ENCODE measurements at places on chromosomes 16 and 17.

- no peak for DNase-seq
Observed at GRCh38 chr17:4956493-4957061, 5.7 kb downstream of the ENO3 start.

DNA sequence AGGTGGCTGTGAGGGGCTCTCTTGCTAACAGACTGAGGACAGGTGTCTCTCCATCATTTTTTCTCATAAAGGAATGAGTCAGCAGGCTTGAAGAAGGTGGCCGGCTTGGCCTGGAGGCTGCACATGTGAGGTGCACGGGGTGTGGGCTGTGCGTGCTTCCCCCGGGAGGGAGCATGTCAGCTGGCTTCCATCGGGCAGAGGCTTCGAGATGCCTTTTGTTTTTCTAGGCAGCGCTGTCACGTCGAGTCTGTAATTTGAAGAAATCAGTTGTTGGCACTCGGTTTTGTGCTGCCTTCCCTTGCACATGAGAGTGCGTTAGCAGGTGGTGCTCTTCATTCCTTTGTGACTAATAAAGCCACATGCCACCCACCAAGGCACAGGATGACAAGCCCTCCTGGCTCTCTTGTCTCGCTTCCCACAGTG is 89.7 kb downstream of the NPIPB11 start:
- no peak for DNase-seq

DNA sequence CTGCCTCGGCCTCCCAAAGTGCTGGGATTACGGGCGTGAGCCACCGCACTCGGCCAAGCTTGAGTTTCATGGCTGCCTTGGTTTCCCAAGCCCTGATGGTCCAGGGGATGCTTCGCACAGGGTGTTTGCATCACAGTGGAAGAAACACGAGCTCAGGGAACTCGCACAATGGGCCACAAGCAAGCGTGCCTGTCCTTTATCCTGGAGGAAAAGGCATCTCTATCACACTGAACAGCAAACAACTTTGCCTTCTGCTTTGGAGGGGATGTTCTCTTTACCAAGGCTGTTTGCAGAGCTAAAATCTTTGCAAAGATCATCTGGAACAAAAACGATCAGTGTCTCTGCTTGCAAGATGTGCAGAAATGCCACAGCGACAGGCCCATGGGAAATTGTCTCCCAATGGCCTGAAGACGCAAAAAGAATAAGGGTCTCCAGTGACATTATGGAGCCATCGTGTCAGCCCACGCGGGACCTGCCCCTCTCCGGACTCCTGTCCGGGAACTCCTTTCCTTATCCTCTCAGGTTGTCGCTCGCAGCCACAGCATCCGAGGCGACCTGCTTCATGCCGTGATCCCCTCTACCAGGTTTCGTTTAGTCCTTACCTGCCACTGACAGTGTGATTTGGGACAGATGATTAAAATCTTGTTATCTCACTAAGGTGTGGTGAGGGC is 44.1 kb upstream of the CBFA2T3 start:
- no peak for DNase-seq

GRCh38 chr16:86091976-86092375 is 193.0 kb downstream of the IRF8 start:
- DNase-seq = no peak

DNA sequence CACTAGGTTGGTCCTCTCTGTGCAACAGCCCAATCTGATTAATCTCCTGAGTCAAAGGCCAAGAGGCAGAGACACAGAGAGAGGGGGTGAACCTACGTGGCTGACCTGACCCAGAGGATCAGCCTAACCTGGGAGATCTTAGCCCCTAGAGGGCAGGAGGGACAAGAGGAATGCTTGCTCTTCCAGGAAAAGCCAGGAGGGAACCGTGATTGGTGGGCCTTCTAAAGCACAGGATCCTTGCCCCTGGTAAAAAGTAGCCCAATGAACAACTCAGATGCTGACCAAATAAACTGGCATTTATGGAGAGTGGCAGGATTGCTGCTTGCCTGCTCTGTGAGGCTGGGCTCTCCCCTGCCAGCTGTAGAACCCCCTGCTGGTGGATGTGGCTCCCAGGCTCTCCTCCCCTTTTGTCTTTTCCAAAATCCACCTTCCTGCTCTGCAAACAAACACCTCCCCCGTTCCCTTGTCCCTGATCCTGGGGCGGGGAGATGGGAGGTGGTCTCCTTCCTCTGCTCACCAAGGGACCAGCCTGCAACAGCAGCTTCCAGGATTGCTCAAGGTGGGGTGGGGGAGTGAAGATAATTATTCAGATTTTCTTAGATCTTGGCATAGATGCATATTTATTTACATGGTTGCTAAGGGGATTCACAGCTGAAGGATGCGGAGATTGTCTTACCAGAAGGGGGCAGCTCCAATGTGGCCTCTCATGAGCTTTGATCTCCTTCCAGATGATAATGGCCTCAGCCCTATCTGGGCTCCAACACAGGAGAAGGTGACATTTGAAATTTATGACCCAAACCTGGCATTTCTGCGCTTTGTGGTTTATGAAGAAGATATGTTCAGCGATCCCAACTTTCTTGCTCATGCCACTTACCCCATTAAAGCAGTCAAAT is 71.9 kb downstream of the SDR42E1 start:
- no peak for DNase-seq

DNA sequence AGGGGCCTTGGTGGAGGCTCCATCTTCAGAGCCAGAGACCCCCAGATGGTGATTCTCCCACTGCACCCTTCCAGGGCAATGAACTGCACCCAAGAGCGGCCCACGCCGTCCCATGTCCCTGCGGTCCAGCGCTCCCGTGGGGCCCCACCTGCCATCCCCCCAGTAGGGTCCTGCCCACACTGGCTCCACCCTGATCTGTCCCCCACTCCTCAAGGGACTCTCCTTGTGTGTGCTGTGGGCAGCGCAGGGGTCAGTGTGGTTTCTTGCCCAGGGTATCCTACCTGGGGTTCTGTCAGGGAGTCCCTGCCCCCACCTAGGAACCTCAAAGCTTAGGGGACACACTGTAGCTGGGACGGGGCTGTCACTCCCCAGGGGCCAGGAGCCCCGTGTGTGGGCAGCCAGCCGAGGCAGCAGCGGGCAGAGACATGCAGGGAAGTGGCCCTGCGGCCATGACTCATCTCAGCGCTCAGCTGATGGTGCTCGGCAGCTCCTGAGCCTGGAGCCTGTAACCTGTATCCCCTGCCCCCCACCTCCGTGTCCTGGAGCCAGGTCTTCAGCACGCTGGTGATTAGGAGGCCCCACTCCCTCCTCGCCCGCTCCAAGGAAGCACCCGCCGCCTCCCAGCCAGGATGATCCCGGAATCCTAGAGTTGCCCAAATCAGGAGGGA is 35.7 kb upstream of the SSTR5 start:
- DNase-seq = no peak

DNA sequence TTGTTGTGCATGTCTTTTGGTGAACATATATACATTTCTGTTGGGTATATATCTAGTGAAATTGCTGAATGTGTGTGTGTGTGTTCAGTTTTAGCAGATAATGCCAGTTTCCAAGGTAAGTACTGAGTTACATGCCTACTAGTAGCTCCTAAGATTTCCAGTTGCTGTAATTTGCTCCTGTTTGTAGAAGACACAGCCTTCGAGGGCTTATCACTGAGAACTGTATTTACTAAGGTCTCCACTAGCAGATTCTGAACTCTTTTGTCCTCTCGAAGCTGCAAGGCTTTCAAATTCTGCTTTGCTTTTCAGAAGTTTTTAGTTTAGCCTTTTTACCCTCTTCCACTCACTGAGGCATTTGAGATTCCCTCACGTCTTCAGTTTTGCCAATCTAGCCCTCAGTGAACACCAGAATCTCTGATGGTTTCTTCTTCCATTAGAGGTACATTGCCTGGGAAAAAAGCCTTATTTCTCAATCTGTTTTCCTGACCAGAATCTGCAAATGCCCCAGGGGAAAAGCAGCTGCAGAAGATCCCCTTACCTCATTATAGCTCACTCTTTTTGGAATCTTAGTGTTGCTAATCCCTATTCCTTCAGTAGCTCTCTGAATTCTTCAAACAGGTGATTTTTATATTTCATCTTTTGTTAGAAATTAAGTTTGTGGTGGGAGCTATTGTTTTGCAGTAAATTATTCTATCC is 52.9 kb downstream of the NF1 start:
- no peak for DNase-seq

- no peak for DNase-seq
Observed at GRCh38 chr17:20266806-20267458, 200.4 kb downstream of the LGALS9B start.

- DNase-seq = no peak
Observed at GRCh38 chr17:3838206-3838605, 7.8 kb downstream of the NCBP3 start.

GRCh38 chr17:7411427-7411750 is 3.7 kb downstream of the NLGN2 start:
- DNase-seq = no peak

DNA sequence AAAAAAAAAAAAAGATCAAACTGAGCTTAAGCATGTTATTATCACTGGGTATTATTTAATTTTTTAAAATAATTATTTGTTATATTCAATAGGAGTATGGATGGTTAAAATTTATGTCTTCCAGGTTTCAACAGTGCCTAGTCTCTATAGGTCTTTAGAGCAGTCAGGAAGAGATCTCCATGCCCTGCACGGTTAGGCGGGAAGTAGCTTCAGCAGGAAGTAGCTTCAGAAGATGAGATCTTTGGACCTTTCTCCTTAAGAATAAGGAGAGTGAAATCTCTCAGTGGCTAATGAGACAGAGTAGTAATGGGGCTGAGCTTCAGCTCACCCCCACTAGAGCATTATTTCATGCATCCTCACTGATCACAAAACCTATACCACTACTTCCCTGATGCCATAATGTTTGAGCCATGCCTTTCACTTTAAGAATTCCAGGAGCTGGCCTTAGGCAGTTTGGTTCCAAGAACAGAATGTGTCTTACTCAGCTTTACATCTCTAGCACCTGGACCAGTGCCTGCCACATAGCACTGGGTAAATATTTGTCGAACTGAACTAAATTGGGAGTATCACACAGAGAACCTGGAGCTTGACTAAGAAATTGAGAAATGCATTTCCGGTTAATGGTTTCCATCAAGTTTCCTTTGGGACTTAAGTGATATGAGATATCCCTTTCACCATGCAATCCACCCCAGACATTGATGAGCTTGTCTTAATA is 43.5 kb downstream of the SCPEP1 start:
- no peak for DNase-seq

DNA sequence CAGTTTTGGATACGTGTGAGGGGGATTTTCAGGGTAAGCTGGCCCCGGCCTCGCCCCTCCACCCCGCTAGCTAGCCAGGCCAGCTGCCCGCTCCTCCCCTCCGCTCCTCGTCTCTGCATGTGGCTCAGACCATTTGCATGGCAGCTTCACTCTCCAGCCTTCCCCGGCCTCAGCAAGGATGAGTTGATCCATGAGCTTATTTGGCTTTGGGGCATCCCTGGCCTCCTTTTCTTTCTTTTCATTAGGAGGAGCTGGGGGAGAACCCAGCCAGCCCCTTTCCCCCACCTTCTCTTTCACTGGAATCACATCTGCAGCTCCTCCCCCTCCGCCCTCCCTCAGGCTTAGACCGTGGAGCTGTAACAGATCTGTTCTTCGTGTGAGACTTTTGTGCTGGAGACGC is 30.7 kb downstream of the ELAC2 start:
- no peak for DNase-seq

GRCh38 chr17:50299776-50300175 is 25.5 kb downstream of the TMEM92 start:
- no peak for DNase-seq

DNA sequence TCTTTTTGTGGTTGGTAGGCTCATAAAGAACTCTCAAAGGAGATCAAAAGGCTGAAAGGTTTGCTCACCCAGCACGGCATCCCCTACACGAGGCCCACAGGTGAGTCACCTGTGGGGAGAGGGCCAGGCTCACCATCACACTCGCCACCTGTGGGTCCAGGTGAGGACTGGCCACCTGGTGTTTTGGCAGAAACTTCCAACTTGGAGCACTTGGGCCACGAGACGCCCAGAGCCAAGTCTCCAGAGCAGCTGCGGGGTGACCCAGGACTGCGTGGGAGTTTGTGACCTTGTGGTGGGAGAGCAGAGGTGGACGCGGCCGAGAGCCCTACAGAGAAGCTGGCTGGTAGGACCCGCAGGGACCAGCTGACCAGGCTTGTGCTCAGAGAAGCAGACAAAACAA is 11.1 kb downstream of the GNPTG start:
- no peak for DNase-seq

DNA sequence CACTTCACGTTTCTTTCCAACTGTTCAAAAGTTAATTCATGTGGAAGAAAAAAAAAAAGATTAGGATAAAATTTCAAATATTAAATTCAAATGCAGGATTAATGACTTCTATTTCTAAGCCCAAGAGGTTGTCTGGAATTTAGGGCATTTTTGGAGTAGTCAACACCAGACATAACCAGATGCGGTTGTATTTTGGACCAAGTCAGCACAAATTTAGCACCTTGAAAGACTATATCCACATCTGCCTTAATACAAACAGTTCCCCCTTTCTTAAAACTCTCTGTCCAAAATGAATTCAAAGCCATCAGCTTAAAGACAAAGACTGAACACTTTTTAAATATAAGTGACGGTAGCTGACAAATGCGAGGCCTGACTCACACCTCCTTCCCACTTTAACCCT is 282.9 kb downstream of the C16orf95 start:
- no peak for DNase-seq

DNA sequence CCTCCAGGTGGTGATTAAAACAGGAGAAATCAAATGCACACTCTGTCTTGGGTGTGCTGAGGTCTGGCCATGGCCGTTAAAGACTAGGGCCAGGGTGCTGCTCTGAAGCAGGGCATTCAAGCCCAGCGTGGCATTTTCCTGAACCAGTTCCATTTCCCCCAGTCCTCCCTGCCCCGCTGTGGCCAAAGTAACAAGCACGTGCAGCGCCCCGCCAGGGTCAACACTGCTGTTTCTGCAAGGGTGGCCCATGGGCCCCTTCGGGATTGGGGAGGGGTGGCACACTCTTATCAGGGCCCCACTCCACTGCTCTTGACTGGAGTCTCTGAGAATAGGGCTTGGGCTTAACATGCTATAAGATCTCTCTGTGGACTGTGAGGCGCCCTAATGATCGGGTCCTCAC is 72.9 kb downstream of the IL21R start:
- no peak for DNase-seq

GRCh38 chr17:65723431-65724151 is 162.1 kb upstream of the AXIN2 start:
- no peak for DNase-seq

- no peak for DNase-seq
Observed at GRCh38 chr17:63476854-63477479, at the start of gene ACE. Gene ACE (plus strand): TSS chr17:63477061. CDS start chr17:63477095, 34 bp downstream.

GRCh38 chr17:51647067-51647466 is 386.7 kb downstream of the UTP18 start:
- DNase-seq = no peak

- no peak for DNase-seq
Observed at GRCh38 chr17:79006794-79007503, 2.6 kb downstream of the CANT1 start.

Measured in activated CD8-positive, alpha-beta memory T cell treated with anti-CD3 and anti-CD28 coated beads for 48 hours (primary cell).